ENCODE measurements at places on chromosomes 1 and 21. TPM values are rescaled to one million over a fixed set of nuclear protein-coding genes. Genes with fewer than 3 reads are reported as not detected.

Gene SYTL1
- total RNA-seq: 49.2 TPM

Gene ADGRB2
- 1.9 TPM for total RNA-seq

GRCh38 chr1:92031281-92032110 lies 1.7 kb downstream of the EPHX4 start:
- no peak for DNase-seq
- no peak overlapping the region for H3K4me3 ChIP-seq
- peaks cover 3% of the 10 kb centered on the region for H3K27me3 ChIP-seq
- H3K4me1 ChIP-seq: peaks cover 5% of the 10 kb centered on the region

DNA sequence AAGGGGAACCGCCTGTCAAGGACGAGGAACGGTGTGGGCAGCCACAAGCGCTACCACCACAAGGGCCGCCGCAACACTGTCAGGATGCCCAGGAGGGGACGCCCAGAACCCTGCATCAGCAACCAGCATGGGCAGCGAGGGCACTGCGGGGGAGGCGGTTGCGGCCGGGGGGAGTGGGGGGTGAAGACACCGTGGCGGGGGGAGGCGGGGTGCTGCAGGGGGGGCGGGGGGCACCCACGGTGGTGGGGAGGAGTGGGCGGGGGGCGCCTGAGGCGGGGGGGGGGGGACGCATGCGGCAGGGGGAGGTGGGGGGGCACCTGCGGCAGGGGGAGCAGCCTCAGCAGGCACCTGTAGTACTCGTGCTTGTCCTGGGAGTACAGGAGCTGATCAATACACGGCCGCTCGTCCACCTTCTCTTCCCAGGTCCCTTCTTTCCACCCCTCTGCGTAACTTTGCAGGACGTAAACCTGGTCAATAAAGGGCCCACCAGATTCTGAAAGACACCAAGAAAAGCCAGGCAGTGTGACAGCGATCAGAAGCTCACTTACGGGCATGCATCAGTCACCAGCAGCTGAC lies 4.6 kb downstream of the POFUT2 start:
- H3K27me3 ChIP-seq: no peaks in the 10 kb centered on the region
- peak; percentile 60 for DNase-seq
- peaks cover 7% of the 10 kb centered on the region for H3K4me1 ChIP-seq
- no peak overlapping the region for H3K4me3 ChIP-seq

GRCh38 chr1:167447521-167448136 lies 70.7 kb downstream of the CD247 start:
- H3K4me3 ChIP-seq: no peak overlapping the region
- DNase-seq: peak; percentile 71
- peak overlapping the region; percentile 47 for H3K27ac ChIP-seq
- no peaks in the 10 kb centered on the region for H3K27me3 ChIP-seq
- H3K36me3 ChIP-seq: no peaks in the 10 kb centered on the region
- H3K4me1 ChIP-seq: no peaks in the 10 kb centered on the region

Measured in upper lobe of left lung (tissue), 6 donors.